Type B pancreatic cell (in vitro differentiated cells): ENCODE measurements at places on chromosomes 6 and 20. TPM values are rescaled to one million over a fixed set of nuclear protein-coding genes. Genes with fewer than 3 reads are reported as not detected.

GRCh38 chr6:9467741-9468140 lies 947.1 kb downstream of the TFAP2A start:
- no peak overlapping the region for H3K4me3 ChIP-seq
- H3K27ac ChIP-seq = no peak overlapping the region
- peaks cover 5% of the 10 kb centered on the region for H3K27me3 ChIP-seq
- H3K36me3 ChIP-seq = no peaks in the 10 kb centered on the region

GRCh38 chr6:143885116-143885515 lies 20.8 kb downstream of the ZC2HC1B start:
- H3K27ac ChIP-seq = no peak overlapping the region
- H3K27me3 ChIP-seq = no peaks in the 10 kb centered on the region
- H3K4me3 ChIP-seq = no peak overlapping the region
- DNase-seq = no peak

DNA sequence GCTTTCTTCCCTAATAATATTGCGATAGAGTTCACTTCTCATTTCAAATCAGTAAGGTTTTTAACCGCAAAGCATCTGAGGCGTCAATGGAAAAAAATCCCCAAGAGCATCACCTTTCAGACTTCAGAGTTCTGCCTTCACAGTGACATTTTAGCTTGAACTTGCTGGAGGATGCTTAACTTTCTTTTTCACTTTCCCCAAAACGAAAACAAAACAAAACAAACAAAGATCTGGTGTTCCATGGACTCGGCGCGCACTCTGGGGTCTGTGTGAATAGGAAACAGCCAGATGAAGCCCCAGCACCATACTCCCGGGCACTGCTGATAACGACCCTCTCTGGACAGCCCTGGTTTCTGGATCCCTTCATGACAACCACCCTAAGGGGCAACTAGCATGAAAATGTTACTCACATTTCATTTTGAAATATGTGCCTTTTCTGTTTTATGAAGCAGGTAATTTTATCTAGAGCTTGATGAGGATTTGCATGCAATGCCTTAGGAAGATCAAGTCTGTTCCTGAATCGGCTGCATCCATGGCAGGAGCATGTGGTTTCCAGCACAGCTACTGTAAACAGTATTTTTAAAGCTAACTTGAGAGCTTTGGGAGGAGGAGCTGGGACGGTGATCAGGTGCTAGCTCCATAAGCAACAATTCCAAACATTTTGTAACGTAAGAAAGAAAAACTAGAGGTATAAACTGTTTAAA lies 44.5 kb downstream of the RAMACL start:
- no peak overlapping the region for H3K27ac ChIP-seq
- peaks cover 5% of the 10 kb centered on the region for H3K36me3 ChIP-seq
- peaks cover 30% of the 10 kb centered on the region for H3K4me1 ChIP-seq
- no peak for DNase-seq

GRCh38 chr20:46798430-46798829 lies 89.0 kb downstream of the SLC2A10 start:
- H3K27me3 ChIP-seq = peaks cover 13% of the 10 kb centered on the region
- no peaks in the 10 kb centered on the region for H3K36me3 ChIP-seq
- H3K4me1 ChIP-seq = peaks cover 8% of the 10 kb centered on the region
- no peak for DNase-seq
- no peak overlapping the region for H3K27ac ChIP-seq
- no peak overlapping the region for H3K4me3 ChIP-seq

The DAAM2 gene
- 4.4 and 22.6 TPM in 2 replicates for total RNA-seq

The ULBP2 gene
- total RNA-seq = 1.4 TPM in 1 of 2 replicates, not detected in the other

GRCh38 chr6:146028851-146029572 lies at the start of gene GRM1:
Gene GRM1 (plus strand): TSS chr6:146029062. CDS start chr6:146029518, 456 bp downstream.
- H3K27ac ChIP-seq = no peak within 1 kb of the TSS
- DNase-seq = no peak
- no peaks in the 10 kb centered on the region for H3K36me3 ChIP-seq
- peaks cover 69% of the 10 kb centered on the region for H3K27me3 ChIP-seq
- peak within 1 kb of the TSS; percentile 73 for H3K4me3 ChIP-seq

The PTCRA gene
- total RNA-seq = not detected in 2 replicates

- no peaks in the 10 kb centered on the region for H3K36me3 ChIP-seq
- no peak for DNase-seq
- no peaks in the 10 kb centered on the region for H3K27me3 ChIP-seq
- H3K27ac ChIP-seq = no peak overlapping the region
- no peaks in the 10 kb centered on the region for H3K4me1 ChIP-seq
Measured at GRCh38 chr6:20353134-20353533, 48.5 kb upstream of the E2F3 start.

The STMND1 gene
- 0.43 and 2.2 TPM in 2 replicates for total RNA-seq

The HFE gene
- total RNA-seq = 2.2 and 2.6 TPM in 2 replicates

DNA sequence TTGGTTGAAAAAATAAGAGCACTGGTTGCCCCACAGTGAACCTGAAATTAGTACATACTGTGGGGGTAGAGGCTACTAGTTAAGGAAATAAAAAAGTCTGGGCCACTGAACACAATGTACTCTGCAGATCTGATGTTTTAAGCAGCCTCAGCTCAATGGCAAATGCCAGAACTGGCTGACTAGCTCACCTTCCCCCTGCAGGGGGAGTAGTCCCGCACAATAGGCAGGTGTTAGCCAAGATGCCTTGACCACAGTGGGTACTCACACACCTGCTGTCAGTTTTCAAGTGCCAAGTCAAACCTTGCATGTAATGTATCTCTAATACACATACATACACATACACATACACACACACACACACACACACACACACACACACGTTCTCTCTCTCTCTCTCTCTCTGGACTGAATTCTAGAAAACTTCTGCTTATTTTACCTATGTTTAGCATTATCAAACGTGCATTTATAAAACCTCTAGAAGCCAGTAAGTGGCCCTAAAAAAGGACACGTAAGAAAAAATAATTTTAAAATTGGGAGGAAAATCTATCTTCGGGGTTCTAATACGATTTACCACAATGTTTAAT lies 36.1 kb downstream of the GMDS start:
- H3K36me3 ChIP-seq = no peaks in the 10 kb centered on the region
- H3K27me3 ChIP-seq = no peaks in the 10 kb centered on the region
- no peak overlapping the region for H3K4me3 ChIP-seq
- H3K27ac ChIP-seq = no peak overlapping the region
- H3K4me1 ChIP-seq = peaks cover 5% of the 10 kb centered on the region

GRCh38 chr6:35609588-35609987 lies 79.1 kb downstream of the FKBP5 start:
- H3K27ac ChIP-seq = no peak overlapping the region
- peaks cover 11% of the 10 kb centered on the region for H3K36me3 ChIP-seq
- H3K27me3 ChIP-seq = no peaks in the 10 kb centered on the region
- no peaks in the 10 kb centered on the region for H3K4me1 ChIP-seq
- no peak overlapping the region for H3K4me3 ChIP-seq

GRCh38 chr6:151154418-151154817 lies 85.3 kb upstream of the AKAP12 start:
- H3K27me3 ChIP-seq = no peaks in the 10 kb centered on the region
- no peak overlapping the region for H3K4me3 ChIP-seq
- H3K36me3 ChIP-seq = no peaks in the 10 kb centered on the region
- no peak overlapping the region for H3K27ac ChIP-seq

DNA sequence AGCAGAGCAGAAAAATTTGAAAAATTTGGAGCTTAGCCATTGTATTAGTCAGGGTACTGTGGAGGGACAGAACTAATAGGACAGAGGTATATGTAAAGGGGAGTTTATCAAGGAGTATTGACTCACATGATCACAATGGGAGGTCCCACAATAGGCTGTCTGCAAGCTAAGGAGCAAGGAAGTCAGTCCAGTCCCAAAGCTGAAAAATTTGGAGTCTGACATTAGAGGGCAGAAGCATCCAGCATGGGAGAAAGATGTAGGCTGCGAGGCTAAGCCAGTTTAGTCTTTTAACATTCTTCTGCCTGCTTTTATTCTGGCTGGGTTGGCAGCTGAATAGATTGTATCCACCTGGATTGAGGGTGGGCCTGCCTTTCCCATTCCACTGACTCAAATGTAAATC lies 82.0 kb downstream of the SMPDL3A start:
- no peak for DNase-seq
- no peaks in the 10 kb centered on the region for H3K27me3 ChIP-seq
- no peak overlapping the region for H3K27ac ChIP-seq
- H3K36me3 ChIP-seq = no peaks in the 10 kb centered on the region

DNA sequence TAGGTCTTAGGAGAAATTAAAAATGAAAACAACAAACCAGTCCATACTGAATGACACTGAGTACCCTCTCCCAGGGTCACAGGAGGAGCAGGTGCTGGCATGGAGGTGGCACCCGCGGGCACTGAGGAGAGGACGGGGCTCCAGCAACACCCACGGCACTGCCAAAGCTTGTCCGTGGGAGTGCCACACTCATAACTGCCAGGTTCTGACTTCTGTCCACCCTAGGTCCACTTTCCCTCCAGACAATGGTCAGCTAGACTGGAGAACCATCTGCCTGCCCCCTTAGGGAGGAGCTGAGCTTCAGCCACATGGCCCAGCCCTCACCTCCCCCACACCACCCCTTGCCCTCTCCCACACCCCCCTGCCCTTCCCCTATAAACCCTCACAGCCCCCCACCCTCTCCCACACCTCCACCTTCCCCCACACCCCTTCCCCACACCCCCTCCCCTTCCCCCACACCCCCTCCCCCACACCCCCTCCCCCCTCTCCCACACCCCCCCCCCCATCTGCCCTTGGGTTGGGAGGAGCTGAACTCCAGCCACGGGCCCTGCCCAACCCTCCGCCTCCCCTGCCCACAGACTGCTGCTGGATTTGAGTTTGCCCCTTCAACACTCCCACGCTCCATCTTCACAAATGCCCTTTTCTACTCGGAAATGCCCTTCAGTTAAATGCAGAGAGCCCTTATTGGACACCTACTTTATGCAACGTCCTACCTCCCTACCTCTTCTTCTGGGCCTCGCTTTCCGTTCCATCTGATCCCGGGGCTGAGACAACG lies 129.6 kb downstream of the TAF4 start:
- no peak overlapping the region for H3K27ac ChIP-seq
- no peaks in the 10 kb centered on the region for H3K27me3 ChIP-seq
- H3K4me1 ChIP-seq = peaks cover 7% of the 10 kb centered on the region
- H3K36me3 ChIP-seq = no peaks in the 10 kb centered on the region

The TFAP2D gene
- not detected in 2 replicates for total RNA-seq

GRCh38 chr20:1397710-1398109 lies 4.9 kb upstream of the FKBP1A start:
- H3K4me3 ChIP-seq = no peak overlapping the region
- H3K36me3 ChIP-seq = no peaks in the 10 kb centered on the region
- H3K27ac ChIP-seq = no peak overlapping the region
- no peak for DNase-seq
- H3K27me3 ChIP-seq = peaks cover 71% of the 10 kb centered on the region

DNA sequence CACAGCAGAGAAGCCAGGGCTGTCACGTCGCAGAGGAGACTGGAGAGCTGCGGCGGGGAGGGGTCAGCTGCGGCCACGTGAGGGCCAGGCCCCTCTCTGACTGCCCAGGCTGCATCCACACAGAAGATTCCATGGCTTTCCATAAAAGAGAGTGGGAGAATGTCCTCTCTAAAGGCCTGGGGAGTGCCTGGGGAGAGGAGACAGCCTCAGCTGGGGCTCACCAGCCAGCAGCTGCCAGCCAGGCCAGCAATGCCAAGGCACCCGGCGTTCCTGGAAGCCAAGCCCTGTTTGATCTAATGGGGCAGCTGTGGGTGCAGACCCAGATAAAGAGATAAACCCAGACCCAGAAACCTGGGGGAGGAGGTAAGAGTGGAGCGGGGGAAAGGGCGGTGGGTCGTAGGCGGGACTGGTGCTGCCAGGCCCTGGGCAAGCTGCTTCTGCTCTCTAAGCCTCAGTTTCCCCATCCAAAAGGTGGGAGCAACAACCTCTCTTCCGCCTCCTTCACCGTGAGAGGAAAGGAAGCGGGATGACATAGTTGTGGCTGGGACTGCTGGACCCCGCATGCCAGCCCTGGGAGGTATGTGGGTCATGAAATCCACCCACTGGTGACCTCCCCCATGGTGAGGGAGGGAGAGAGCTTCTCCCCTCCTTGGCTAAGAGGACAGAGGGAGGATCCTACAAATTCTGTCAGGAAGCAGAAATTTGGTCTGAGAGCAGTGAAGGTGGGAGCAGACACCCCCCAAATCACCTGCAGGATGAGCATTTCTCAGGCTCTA lies 3.1 kb upstream of the OSBPL2 start:
- no peak overlapping the region for H3K4me3 ChIP-seq
- no peaks in the 10 kb centered on the region for H3K27me3 ChIP-seq
- H3K27ac ChIP-seq = no peak overlapping the region
- no peaks in the 10 kb centered on the region for H3K36me3 ChIP-seq
- DNase-seq = no peak

DNA sequence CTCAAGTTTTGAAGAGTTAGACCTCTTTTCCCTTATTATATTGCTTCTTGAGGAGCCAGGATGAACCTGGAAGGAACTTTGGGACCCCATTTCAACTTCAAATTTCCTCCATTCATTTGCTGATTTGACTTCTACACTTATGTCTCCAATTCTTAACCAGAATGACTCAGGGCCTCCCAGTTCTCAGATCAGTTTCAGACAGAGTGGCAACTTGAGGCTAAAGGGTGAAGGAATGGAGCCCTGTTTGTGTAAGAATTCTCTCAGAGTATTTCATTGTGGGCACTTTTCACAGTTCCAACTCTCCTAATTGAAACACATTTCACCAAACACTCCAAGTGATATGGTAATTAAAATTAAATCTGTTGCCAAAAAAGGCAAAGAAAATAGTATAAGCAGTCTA lies 109.0 kb upstream of the FLRT3 start:
- H3K4me1 ChIP-seq = no peaks in the 10 kb centered on the region
- H3K36me3 ChIP-seq = no peaks in the 10 kb centered on the region
- DNase-seq = no peak
- H3K27ac ChIP-seq = no peak overlapping the region
- H3K27me3 ChIP-seq = no peaks in the 10 kb centered on the region

DNA sequence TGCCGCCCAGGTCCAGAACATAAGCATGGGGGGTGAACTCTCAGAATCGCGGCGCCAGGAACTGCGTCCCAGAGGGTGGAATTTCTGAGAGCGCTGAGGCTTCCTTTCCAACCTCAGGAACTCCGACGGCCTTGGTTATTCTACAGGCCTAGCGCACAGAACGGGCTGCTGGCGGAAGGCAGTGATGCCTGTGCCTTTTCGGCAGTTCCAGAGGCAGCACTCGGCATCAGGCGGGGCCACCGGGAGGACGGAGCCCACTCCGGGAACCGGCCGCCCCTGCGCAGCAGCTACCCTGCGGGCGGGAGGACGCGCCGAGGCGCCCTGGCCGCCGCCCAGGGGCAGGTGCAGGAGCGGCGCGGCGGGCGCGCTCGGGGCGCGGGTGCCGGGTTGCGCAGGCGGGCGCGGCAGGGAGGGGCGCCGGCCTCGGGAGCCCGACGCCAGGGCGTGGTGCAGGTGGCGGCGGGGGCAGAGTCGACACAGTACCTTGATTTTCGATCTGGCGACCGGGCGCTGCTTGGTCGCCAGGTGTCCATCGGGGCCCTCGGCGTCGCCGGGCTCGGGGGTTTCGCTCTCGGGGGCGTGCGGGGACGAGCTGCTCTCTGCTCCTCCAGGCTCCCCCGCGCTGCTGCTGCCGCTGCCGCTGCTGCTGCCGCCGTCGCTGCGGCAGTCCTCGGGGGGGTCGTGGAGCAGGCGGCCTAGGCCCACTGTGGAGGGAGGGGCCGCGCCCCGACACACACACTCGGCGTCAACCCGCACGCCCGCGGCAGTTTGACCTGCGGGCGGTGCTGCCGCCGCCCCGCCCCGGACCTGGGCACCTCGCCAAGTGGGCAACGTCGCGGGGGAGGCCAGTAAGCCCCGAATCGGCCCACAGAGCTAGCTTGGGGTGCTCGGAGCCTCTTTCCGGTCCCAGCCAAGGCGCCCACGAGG lies 1.3 kb downstream of the OVOL2 start:
- peaks cover 66% of the 10 kb centered on the region for H3K27me3 ChIP-seq
- H3K4me1 ChIP-seq = peaks cover 4% of the 10 kb centered on the region
- peaks cover 6% of the 10 kb centered on the region for H3K36me3 ChIP-seq
- H3K4me3 ChIP-seq = peak overlapping the region; percentile 87

- DNase-seq = no peak
- H3K27ac ChIP-seq = no peak overlapping the region
- H3K36me3 ChIP-seq = no peaks in the 10 kb centered on the region
- no peak overlapping the region for H3K4me3 ChIP-seq
Measured at GRCh38 chr6:82870582-82871172, 195.0 kb downstream of the UBE3D start.
